ENCODE measurements at places on chromosomes 3 and 15. TPM values are rescaled to one million over a fixed set of nuclear protein-coding genes. Genes with fewer than 3 reads are reported as not detected.

DNA sequence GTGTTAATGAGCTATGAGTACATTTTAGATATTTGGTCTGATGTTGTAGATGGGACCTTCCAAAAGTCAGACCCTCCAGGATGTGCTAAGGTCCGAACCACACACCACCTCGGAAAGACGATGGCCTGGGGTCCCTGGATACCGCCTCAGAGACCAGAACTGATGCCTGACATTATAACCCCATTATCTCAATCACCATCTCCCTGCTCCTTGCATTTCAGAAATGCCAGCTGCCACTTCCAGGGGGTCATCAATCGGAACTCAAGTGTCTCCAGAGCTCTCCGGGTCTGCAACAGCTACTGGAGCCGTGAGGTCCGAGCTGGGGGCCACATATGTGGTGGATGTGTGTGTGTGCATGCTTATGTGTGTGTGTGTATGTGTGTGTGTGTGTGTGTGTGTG, 7.9 kb downstream of the DUOX1 start:
- no peak for DNase-seq

DNA sequence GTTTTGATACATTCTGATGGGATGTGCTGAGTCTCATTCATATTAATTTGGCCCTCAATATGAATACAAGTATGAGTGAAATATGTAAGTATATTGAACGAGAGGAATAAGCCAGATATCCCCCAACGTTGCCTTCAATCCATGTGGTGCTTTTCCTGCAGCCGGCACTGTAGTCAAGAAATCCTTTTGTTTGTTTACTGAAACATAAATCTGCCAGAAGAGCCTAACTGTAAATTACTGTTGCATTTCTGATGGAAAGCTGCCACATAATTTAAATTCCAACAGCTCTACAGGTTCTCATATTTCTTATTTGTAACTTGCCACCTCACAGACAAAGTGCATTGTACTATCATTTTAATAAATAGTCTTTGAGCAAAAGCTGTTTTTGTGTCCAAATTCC, 314.0 kb downstream of the KBTBD8 start:
- no peak for DNase-seq

DNA sequence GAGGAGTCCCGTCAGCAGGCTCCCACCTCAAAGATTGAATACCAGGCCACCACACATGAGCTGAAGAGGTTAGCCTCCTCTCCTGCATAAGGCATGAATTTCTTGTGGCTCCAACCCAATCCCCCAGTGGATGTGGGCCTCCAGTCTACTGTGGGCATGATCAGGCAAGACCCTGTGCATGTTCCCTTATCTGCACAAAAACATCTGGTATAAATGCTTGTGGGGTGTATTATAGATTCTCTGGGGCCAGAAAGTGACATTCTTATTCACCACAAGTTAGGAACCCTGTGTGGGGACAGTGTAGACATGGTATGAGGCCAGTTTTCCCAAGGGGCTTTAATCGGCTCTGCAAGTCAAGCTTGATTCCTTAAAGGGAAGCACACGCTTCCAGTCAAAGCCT, 18.2 kb upstream of the UBP1 start:
- DNase-seq: no peak

DNA sequence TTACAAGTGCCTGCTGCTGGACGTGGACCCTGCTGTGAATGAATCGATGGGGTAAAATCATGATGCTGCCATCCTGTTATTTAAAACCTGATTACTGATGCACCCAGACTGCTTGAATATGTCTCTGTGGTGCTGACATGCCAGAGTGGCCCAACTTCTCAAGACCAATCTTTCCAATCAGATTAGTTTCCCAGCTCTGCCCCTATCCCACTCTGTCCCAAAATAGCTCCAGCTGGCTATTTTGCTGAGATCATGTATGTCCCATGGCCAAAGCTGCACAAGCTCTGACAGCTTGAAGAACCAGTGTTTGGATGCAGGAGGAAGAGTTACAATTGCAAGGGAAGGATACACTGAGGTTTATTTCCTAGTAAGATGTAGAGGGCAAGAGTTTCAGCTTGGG, 153.6 kb downstream of the TMEM108 start:
- no peak for DNase-seq

DNA sequence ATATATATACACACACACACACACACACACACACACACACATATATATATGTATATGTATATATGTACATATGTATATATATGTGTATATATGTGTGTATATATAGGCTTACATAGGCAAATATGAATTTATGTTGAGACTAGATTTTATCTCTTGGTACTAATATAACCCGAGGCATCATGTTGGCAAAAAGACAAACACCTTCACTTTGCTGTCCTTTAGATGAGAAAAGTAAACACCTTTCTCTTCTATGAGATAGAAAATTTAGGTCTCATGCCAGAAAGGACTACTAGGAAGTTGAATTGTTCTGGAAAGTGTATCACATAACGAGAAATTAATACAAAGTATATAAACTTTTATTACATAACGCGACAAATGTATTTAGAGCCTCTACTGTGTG, 19.6 kb upstream of the LEO1 start:
- no peak for DNase-seq

GRCh38 chr15:41827290-41827879, 507 bp upstream of the JMJD7 start:
- DNase-seq: no peak

DNA sequence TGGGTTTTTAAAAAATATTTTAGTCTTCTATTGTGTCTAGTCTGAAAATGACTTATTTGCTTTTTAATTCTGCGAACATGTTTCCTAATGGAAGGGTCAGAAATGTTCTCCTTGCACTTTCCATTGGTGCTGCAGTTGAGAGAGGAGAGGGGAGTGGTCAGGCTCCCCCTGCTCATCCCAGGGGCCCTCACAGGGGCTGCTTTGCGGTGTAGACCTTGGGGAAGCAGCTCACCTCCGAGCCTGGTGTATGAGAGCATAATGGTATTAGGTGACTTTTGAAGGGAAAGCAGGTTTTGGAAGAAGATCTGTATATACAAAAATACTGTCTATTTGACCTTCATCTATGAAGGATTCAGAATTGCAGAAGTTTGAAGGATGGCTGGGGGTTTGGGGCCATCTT, 28.3 kb downstream of the APBA2 start:
- DNase-seq: no peak

- DNase-seq: no peak
Measured at GRCh38 chr3:192082730-192083660, 622.0 kb downstream of the PYDC2 start.

- DNase-seq: no peak
Measured at GRCh38 chr15:90354986-90355385, 2.9 kb downstream of the ZNF774 start.

GRCh38 chr3:124653797-124654469, 76.3 kb upstream of the UMPS start:
- DNase-seq: no peak

DNA sequence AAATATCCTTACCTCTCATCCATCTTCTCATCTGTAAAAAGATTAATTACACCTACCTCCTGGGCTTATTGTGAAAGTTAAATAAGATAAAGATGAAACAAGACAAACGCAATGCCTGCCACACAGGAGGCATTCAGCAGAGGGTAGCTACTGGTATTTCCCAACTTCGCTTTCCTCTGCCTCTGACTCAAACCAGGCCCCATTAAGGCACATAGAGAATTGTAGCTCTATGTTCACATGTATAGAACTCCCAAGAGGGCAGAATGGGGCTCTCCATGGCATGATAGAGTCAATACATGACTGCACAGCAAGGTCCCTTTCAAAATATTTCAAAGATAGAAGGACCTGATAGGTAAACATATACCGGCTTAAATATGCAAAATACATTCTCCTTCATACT, 1.4 kb downstream of the LYSMD2 start:
- DNase-seq: no peak

DNA sequence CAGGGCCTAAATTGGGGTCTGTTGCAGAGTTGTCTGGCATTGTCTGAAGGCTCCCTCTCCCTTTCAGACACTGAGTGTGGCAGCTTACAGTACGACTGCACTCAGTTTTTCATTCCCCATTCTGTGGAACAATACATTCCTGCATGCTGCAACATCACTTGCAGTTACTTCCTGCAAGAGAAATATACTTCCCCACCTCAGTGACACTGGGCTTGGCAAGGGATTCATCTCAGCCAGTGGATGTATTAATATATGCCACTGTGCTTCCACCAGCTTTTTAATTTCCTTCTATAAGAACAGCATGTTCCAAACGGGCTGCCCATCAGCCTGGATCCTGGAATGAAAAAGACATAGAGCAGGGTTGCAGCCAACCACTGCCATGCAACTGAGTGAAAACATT, 23.1 kb downstream of the B3GALNT1 start:
- no peak for DNase-seq

- DNase-seq: no peak
Measured at GRCh38 chr15:28897861-28898585, 12.2 kb downstream of the APBA2 start.

- no peak for DNase-seq
Measured at GRCh38 chr15:68184616-68185480, 20.3 kb downstream of the CALML4 start.

- DNase-seq: no peak
Measured at GRCh38 chr3:51708216-51708845, 1.5 kb downstream of the GRM2 start.

- DNase-seq: no peak
Measured at GRCh38 chr3:41362638-41363559, 163.6 kb downstream of the CTNNB1 start.

GRCh38 chr3:123620343-123620742, 35.5 kb upstream of the HACD2 start:
- DNase-seq: no peak

DNA sequence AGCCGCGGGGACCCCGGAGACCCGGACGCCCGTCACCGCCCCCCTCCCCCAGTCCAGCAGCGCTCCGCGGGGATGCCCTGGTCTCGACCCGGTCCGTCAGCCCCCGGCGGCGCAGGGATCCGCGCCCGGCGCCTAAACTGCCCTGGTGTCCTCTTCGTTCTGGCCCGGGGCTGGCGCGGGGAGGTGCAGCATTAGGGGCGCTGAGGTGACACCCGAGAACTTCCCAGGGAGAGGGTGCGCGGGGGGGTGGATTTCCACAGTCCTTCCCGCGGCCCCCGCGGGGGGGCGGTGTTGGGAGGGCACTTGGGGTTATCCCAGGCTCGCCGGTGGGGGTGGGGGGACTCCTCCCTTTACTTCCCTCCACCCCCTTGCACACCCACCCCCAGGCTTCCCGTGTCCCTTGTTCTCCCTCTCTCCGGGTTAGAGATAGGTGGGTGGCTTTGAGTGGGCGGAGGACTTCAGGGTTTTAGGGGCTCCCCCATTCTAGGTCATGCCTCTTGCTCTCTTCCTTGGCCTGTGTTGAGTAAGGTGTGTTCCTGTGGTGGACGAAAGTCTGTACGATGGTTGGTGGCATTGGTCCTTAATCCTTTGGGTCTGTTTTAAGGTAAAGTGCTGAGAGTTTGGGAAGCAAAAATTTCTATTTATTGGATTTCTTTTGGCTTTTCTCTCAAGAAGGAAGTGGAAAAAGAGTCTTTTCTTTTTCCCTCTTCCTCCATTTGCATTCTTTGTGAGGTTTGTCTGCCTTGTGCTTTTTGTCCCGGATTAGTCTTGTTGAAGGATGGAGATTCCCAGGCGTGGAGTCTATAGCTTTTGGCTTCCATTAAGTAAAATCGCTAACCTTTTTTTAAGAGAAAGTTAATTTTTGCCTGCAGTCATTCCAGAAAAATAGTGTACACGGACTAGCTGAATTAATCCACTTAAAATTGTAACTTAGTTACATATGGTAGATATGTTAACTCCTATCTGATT, 811 bp downstream of the SKIL start:
- peak; percentile 93 for DNase-seq

GRCh38 chr3:54177816-54178215, 55.5 kb downstream of the CACNA2D3 start:
- no peak for DNase-seq

- no peak for DNase-seq
Measured at GRCh38 chr3:43766672-43767465, 76.1 kb downstream of the ABHD5 start.

DNA sequence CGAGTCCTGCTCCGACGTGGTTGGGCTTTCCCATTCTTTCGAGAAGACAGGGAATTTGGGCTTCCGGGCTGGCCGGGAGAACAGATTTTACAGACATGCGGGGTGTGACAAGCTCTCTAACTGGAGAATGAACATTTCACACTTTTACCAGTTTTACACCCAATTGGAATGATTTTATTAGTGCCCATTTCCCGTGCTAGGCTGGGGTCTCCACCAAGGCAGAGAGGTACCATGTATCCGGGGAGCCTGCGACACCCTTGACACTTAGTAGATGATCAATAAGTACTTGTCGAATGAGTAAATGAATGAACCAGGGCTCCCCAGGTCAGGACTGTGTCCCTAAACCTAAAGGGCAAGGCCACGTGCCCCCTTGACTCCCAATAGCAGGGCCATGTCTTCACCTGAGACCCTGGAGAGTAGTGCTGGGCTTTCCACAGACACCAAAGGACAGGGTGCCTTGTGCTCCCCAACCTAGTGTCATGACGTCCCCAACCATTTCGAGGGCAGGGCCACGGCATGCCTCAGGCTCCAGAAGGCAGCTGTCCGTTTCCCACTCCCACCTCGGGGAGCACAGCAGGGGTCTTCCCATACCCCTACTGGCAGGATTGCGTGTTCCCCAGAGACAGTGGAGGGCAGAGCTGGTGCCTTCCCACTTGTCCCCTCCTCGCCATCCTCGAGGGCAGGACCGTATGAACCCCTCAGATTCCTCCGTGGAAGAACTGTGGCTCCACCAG, 679 bp upstream of the MYD88 start:
- DNase-seq: peak; percentile 69

DNA sequence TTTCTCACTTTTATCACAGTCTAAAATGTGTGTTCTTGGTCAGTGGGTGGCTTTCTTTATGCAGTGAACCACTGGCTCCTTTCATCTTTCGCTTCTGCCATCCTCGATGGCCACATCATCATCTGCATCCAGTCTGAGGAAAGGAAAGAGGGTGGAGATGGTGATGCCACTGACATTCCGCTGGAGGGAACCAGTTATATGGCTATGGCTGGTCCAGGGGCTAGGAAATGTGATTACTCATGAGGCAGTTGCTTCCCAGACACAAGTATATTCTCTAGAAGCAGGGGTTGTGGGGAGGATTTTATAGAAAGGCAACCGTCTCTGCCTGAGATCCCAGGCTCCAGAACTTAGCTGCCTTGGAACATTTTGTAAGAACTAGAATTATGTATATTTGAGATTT, 246.7 kb upstream of the AZI2 start:
- no peak for DNase-seq

The MINDY4B gene
- not detected for total RNA-seq

The EXOG gene
- 11.2 TPM for total RNA-seq

The SLC12A8 gene
- not detected for total RNA-seq

The CTXND1 gene
- total RNA-seq: 0.11 TPM

The FES gene
- 65.1 TPM for total RNA-seq

The LCTL gene
- total RNA-seq: not detected

The FOXB1 gene
- total RNA-seq: not detected

The NOP10 gene
- total RNA-seq: 212 TPM

The CD200 gene
- total RNA-seq: 3.6 TPM

The SCG3 gene
- not detected for total RNA-seq

The ADGRG7 gene
- not detected for total RNA-seq

The CCR5 gene
- not detected for total RNA-seq

The LSG1 gene
- total RNA-seq: 9.4 TPM

All from ascending aorta (tissue), 2 donors.